ENCODE measurements at places on chromosomes 1 and 21. TPM values are rescaled to one million over a fixed set of nuclear protein-coding genes. Genes with fewer than 3 reads are reported as not detected.

GRCh38 chr1:210822932-210823331 lies 311.0 kb downstream of the KCNH1 start:
- H3K36me3 ChIP-seq, result no peaks in the 10 kb centered on the region
- no peak overlapping the region for H3K27ac ChIP-seq
- no peak for DNase-seq

GRCh38 chr1:31382379-31382989 lies 9.6 kb upstream of the FABP3 start:
- H3K4me3 ChIP-seq, result no peak overlapping the region
- no peak for DNase-seq
- no peaks in the 10 kb centered on the region for H3K36me3 ChIP-seq
- H3K27ac ChIP-seq, result no peak overlapping the region
- H3K27me3 ChIP-seq, result peaks cover 35% of the 10 kb centered on the region

GRCh38 chr1:5640845-5641244 lies 351.4 kb downstream of the NPHP4 start:
- H3K27me3 ChIP-seq, result peaks cover 28% of the 10 kb centered on the region
- no peak for DNase-seq
- H3K27ac ChIP-seq, result no peak overlapping the region
- H3K4me3 ChIP-seq, result no peak overlapping the region
- H3K36me3 ChIP-seq, result no peaks in the 10 kb centered on the region

- H3K4me3 ChIP-seq, result no peak overlapping the region
- H3K4me1 ChIP-seq, result no peaks in the 10 kb centered on the region
- DNase-seq, result no peak
- H3K27me3 ChIP-seq, result peaks cover 42% of the 10 kb centered on the region
- no peaks in the 10 kb centered on the region for H3K36me3 ChIP-seq
Observed at GRCh38 chr1:24300971-24301784, 18.0 kb upstream of the GRHL3 start.

- H3K36me3 ChIP-seq, result peaks cover 2% of the 10 kb centered on the region
- H3K27ac ChIP-seq, result no peak overlapping the region
- DNase-seq, result no peak
- H3K4me3 ChIP-seq, result no peak overlapping the region
Observed at GRCh38 chr21:26683996-26684395, 110.9 kb upstream of the CYYR1 start.

- DNase-seq, result no peak
- no peaks in the 10 kb centered on the region for H3K27me3 ChIP-seq
- peak overlapping the region; percentile 77 for H3K4me3 ChIP-seq
- H3K36me3 ChIP-seq, result peaks cover 13% of the 10 kb centered on the region
- peaks cover 17% of the 10 kb centered on the region for H3K4me1 ChIP-seq
Observed at GRCh38 chr1:6614929-6615785, 1.6 kb downstream of the PHF13 start.

DNA sequence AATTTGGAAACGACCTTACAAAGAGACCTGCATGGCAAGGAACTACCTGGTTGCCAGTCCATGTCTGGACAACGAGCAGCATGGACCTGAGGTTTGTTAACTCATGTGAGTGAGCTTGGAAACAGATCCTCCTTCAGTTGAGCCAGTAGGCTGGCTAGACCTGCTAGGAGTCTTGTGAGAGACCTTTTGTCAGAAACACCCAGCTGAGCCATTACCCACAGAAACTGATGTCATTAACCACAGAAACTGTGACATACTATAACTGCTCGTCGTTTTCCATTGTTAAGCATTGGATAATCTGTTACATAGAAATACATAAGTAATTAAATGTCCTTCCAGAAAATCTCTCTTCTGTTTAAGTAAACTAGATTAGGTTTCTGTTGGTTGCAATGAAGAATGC lies 211.1 kb upstream of the C21orf91 start:
- no peak overlapping the region for H3K4me3 ChIP-seq
- peak; percentile 4 for DNase-seq
- no peak overlapping the region for H3K27ac ChIP-seq
- peaks cover 3% of the 10 kb centered on the region for H3K27me3 ChIP-seq
- H3K4me1 ChIP-seq, result peaks cover 4% of the 10 kb centered on the region

Gene WNT4
- total RNA-seq, result not detected

Gene CCDC181
- total RNA-seq, result 0.62 TPM

Gene CD34
- total RNA-seq, result not detected

Gene OR6K3
- total RNA-seq, result not detected
